GM23248 (cell line): ENCODE measurements at places on chromosomes 11 and 22. TPM values are rescaled to one million over a fixed set of nuclear protein-coding genes. Genes with fewer than 3 reads are reported as not detected.
A peak's percentile ranks its signal among the peaks of the same experiment; 100 is the strongest.

GRCh38 chr11:11760838-11761237 lies 80.9 kb upstream of the USP47 start:
- no peak for DNase-seq

GRCh38 chr22:39490135-39490798 lies 11.8 kb upstream of the MIEF1 start:
- peak; percentile 91 for DNase-seq

- DNase-seq = no peak
Observed at GRCh38 chr11:46377290-46377689, 4.2 kb upstream of the MDK start.

- peak; percentile 90 for DNase-seq
Observed at GRCh38 chr11:9748361-9748970, 84.6 kb downstream of the SWAP70 start.

- no peak for DNase-seq
Observed at GRCh38 chr11:6650104-6650503, 5.5 kb downstream of the DCHS1 start.

Gene PAX6
- total RNA-seq = not detected in 2 replicates

DNA sequence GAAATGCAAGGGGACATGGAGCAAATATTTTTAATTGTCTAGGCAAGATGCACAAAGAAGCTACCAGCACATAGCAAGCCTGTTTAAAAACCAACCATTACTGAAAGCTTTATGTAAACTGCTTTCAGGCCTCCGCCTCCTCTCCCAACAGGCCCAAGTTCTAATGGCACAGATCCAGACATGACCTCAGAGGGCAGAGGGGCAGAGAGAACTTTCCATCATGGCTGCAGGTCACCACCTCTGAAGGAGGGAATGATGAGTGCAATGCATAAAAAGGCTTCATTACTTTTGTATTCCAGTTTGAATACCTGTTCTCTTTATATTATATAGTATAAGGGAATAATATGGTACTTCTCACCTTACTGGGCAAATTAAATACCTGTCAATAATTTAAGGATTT lies 15.2 kb downstream of the DDX17 start:
- DNase-seq = peak; percentile 64

DNA sequence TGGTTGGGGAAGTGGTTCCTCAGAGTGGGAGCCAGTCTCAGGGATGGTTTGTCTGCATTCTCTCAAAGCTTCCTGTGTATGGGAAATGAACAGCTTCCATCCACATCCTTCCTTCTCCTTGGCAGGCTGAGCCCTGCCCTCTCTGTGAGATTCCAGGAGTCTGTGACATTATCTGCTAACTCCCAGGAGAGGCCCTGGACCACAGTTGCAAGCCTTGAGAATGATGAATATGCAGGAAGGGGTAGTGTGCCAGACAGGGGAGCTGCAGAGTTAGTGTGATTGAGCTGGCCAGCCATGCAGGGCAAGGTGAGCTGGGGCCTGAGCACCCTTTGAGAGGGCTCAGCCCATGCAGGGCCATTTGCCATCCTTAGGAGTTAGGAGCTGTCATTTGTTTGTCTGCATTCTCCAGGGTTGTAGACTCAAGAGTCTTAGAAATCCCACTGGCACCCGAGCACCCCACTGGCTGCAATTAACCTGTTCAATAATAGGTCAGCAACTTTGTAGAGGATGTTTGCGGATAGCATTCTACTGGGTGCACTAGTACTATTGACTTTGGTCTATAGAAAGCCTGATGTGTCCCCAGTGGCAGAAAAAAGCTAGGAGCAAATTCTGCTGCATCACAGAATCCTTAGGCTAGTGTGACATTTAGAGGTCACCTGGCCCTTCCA lies 299.0 kb upstream of the CADM1 start:
- DNase-seq = no peak

GRCh38 chr11:44748606-44749005 lies 21.8 kb downstream of the TSPAN18 start:
- DNase-seq = no peak

GRCh38 chr11:126585774-126586491 lies 230.4 kb downstream of the ST3GAL4 start:
- peak; percentile 97 for DNase-seq

GRCh38 chr22:38080850-38081635 lies 2.9 kb downstream of the SLC16A8 start:
- DNase-seq = peak; percentile 67

GRCh38 chr11:109130910-109131309 lies 291.1 kb upstream of the C11orf87 start:
- DNase-seq = no peak

GRCh38 chr11:114243461-114244372 lies 52.5 kb upstream of the NNMT start:
- DNase-seq = no peak

DNA sequence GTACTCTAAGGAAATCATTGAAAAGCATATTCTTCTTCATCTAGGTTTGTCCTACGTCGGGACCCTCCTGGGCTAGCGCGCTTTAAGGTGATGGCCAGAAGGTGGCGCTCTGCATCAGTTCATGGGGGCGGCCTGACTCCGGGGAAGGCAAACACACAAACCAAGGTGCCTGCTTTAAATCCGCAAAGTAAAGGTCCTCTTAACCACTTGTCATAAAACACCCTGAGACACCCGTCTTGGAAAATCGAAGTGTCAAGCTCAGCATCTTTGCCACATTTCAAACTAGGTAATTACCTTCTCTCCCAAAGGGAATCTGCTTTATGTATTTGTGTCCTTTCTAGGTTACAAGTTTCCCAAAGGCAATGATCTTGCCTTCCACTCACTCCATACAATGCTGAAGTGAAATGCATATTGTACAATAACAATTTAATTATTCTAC lies 33.9 kb downstream of the LMO2 start:
- peak; percentile 78 for DNase-seq

DNA sequence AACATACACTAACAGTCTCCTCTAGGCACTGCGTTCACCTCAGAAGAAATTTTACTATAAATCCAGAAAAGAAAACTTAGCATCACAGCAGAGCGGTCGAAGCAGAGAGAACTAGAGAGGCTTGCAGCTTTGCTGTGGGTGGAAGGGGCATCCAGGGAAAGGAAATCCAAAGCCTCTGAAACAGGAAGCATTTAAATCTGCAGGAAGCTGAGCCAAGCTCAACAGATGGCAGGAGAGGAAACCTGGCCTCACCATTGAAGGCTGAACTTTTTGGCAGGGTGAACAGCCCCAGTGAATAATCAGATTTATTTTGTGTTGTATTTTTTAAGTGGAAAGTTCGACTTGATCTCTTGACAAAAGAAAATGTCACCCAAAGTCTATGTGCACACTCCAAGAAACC lies 858.1 kb downstream of the OPCML start:
- no peak for DNase-seq

GRCh38 chr11:72589802-72590761 lies 84.1 kb downstream of the PDE2A start:
- DNase-seq = peak; percentile 44

DNA sequence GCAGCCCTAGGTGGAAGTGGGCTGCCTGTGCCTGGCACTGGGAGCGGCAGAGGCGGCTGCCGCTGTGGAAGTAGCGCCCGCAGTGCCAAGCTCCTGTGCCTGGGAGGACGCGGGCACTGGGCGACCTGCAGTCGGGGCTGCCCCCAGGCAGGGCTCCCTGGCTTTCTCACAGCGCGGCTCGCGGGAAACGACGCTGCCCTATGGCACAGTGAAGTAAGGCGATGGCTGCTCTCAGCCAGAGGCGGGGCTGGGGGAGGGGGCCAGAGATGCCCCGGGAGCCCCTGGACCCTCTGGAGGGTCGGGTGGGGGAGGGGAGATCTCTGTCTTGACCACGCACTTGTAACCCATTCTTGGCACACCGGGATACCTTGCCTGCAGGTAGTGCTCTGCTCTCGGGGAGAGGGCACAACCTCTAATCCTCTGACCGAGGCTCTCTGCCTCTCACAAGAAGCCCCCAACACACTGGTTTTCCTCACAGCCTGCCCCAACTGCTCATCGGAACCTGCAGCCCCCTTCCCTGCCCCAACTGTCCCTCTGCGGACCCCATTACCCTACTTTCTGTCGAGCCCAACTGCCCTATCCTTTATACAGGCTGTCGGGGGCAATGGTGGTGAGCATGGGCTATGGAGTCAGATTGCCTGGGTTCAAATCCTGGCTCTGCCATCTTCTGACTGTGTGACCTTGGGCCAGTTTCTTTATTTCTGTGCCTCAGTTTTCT lies 32.2 kb upstream of the TRIM29 start:
- no peak for DNase-seq

- peak; percentile 76 for DNase-seq
Observed at GRCh38 chr22:22703715-22704114, 59.3 kb downstream of the GGTLC2 start.

- DNase-seq = no peak
Observed at GRCh38 chr11:45881708-45882368, 3.6 kb upstream of the MAPK8IP1 start.

- no peak for DNase-seq
Observed at GRCh38 chr11:71428861-71429435, 19.2 kb downstream of the DHCR7 start.

Gene SNRPD3
- 79.4 and 106 TPM in 2 replicates for total RNA-seq

DNA sequence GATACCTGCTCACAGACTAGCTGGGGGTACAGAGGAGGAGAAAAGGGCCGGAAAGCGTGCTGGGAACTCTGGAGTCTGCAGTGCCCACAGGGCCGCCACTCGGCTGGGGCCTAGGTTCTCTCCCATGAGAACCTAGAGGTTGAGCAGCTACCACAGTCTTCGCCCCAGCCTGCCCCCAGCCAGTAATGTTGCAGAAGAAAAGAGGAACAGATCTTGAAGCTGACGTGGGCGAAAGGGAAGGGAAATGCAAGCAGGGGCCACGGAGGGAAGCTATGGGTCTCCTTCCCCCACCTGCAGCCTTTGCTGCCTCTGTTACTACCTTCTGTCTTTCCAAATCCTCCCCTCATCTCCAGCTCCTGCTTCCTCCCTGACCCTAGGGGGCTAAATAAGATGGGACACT lies 28.8 kb upstream of the P2RY2 start:
- no peak for DNase-seq

GRCh38 chr11:2265396-2265795 lies 5.0 kb downstream of the ASCL2 start:
- no peak for DNase-seq

DNA sequence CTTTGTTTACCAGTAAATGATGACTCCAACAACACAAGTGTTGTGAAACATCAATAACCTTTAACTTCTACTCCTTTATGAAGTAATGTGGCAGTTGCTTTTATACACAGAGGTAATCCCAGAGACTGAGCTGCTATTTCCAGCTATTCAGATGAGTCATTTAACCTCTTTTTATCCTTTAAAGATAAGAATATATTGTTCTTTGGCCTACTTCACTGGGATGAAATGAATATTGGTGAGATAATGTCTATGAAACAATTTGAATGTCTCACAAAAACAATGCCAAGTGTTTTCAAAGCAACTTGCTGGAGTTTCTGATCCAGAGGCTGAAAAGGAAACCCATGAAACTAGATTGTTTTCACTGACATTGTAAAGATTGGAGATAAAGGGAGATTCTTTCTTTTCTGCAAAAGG lies 564.4 kb upstream of the LUZP2 start:
- peak; percentile 44 for DNase-seq

Gene CARD18
- not detected in 2 replicates for total RNA-seq

DNA sequence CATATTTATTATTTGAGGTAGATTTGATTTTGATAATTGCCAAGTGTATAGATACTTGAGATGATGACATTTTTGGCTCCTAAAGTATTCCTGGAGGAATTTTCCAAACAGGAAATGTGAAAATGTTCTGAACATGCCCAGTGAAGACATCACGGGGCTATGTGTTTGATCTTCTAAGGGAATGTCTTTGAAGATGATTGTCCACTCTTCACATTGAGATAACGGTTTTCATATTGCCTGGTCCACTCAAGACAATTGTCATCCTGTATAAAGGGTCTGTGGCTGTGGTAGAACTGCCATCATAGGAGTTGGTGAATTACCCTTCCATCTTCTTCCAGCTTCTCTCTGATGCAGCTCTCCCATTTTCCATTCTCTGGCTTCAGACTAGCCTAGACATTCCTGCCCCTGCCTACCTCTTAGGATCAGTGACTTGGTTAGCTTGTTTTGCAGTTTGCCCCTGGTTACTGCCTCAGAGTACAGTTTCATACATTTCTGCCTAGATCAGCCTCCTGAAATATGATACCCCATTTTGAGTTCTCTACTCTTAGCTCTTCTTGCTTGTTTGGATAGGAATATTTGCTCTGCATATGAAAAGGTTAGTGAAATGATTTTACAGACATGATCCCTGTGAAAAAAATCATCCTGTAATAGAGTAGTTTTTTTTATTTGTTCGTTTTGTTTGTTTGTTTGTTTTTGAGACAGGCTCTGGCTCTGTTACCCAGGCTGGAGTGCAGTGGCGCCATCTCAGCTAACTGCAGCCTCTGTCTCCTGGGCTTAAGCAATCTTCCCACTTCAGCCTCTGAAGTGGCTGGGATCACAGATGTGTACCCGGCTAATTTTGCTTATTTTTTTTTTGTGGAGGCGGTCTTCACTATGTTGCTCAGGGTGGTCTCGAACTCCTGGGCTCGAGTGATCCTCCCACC lies 111.4 kb upstream of the SORL1-AS1 start:
- no peak for DNase-seq

Gene HEPN1
- not detected in 2 replicates for total RNA-seq

DNA sequence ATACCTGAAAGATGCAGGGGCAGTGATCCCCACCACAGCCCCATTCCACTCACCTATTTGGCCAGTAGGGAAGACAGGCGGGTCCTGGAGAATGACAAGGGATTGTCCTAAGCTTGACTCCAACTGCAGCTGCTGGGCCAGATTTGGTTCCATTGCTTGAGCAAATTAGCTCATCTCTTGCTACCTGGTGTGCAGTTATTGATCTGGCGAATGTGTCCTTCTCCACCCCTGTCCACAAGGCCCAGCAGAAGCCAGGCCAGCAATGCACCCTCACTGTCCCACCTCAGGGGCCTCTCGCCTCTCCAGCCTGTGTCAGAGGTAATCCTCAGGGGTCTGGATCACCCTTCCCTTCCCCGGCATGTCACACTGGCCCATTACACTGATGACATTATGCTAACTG lies 23.3 kb downstream of the TSPAN32 start:
- no peak for DNase-seq

DNA sequence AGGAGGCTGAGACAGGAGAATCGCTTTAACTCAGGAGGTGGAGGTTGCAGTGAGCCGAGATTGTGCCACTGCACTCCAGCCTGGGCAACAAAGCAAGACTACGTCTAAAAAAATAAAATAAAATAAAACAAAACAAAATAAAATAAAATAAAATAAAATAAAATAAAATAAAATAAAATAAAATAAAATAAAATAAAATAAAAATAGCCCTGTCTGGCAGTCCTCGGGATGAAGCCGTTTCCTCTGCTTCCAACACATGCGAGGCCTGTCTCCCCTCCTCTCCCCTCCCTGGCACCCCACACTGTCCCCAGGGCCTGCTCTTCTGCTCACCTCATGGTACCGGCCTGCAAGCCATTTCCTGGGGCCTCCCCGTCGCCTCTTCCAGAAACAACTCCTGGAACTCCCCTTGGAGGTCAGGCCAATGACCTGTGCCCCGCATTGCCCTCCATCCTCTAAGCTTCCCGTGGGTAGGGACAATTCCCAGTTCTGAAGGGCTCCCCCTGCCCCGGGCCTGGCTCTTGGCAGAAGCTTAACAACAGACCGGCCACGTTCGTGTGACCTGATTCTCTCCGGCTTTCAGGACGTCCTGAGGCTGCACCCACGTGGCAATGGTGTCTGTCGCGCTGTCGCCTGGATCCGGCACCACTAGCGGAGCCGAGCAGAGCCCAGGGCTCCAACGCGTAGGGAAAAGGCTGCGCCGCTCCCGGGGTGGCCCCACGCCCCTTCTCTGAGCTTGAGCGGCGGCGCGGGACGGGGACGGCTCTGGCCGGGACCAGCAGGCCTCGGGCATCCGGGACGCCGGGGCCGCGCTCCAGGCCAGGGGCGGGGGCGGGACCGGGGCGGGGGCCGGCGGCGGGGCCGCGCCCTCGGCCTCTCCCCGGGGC lies 456 bp upstream of the PARVB start:
- peak; percentile 71 for DNase-seq

- peak; percentile 30 for DNase-seq
Observed at GRCh38 chr11:101126551-101127196, 2.9 kb downstream of the PGR start.

Gene PYGM
- total RNA-seq = not detected in 2 replicates
